Stimulated activated CD4-positive, alpha-beta T cell treated with anti-CD3 and anti-CD28 coated beads, Interleukin-1b, Interleukin-23, amount 100 ng/mL, for 1 hour (primary cell): ENCODE measurements at places on chromosomes 3 and 15.

- no peak for DNase-seq
Observed at GRCh38 chr15:88657326-88658069, 18.7 kb downstream of the ISG20 start.

DNA sequence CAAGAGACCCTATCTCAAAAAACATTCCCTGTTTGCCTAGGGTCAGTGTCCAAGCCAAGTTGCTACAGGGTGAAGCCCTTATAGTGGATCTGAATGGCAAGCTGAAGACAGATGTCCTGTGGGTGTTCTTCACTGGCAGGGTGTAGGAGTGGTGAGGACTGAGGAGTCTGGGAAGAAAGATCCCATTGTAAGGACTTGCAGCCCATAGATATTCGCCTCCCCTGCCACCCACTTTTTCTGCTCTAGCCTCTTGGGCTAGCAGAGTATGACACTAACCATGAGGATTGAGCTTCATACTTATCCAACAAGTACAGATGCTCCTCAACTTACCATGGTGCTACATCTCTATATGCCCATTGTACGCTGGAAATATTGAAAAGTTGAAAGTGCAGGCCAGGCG, 13.2 kb downstream of the CYP19A1 start:
- DNase-seq = no peak

GRCh38 chr3:13365390-13366379, 54.4 kb downstream of the NUP210 start:
- DNase-seq = no peak

- DNase-seq = no peak
Observed at GRCh38 chr15:48012191-48012590, 108.6 kb upstream of the SLC24A5 start.

- no peak for DNase-seq
Observed at GRCh38 chr15:54567408-54568035, 589.3 kb downstream of the UNC13C start.

GRCh38 chr15:44710236-44711095, 657 bp downstream of the PATL2 start:
- no peak for DNase-seq
